ENCODE measurements at places on chromosomes 1 and 21. TPM values are rescaled to one million over a fixed set of nuclear protein-coding genes. Genes with fewer than 3 reads are reported as not detected.

DNA sequence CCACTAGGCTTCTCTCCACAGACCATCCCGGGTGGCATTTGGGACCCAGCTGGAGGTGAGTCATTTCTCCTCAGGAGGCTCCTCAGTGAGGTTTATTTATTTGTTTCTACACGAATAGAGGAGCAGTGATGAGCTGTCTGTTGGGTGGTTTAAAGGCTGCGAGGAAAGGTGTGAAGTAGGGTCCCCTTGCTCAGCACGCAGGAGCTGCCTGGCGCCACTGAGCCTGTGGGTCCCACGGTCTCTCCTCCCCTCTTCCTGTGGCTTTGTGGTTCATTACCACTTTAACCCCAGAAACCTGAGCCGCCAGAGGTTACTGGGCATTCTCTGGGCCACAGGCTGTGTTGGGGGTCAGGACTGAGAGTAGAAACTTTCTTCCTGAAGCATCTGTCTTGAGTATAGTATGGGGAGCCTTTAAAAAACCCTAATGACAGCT is 39.9 kb downstream of the IL6R start:
- no peak for DNase-seq

DNA sequence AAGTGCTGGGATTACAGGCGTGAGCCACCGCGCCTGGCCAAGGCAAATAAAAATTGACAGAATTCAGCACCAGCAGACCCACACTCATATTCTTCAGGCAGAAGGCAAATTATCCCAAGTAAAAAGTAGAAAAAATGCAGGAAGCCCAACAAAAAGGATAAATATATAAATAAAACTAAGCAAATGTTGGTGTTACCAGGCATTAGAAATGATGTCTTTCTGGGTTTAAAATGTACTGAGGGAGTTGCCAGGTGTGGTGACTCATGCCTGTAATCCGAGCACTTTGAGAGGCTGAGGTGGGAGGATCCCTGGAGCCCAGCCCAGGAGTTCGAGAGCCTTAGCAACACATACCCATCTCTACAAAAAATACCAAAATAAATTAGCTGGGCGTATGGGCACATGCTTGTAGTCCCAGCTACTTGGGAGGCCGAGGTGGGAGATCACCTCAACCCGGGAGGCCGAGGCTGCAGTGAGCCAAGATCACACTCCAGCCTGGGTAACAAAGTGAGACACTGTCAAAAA is 6.3 kb downstream of the INTS11 start:
- no peak for DNase-seq

DNA sequence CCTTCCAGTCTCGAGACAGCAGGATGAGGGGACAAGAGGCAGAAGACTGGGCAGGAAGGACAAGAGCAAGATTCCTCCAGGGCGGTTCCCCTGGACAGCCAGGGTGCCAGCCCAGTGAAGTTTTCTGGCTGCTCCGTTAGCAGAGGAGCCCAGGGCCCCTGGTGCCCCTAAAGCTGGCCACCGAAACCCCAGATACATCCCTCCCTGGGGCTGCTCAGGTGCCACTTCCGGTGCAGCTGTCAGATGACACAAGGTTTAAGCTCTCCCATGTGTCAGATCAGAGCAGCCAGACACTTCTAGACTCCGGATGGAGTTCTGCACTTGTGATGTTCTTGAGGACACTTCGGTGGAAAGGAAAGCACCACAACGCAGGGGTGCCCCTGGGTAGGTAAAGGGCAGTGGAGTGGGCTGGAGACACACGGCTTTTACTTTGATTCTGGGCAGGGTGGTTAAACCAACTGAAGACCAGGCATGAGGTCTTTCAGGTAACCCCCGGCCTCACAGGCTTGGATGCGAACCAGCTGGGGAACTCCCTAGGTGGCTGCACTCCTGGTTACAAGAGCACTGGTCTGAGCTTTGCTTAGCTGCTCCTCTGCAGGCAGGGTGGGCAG is 85.7 kb downstream of the ITPKB start:
- DNase-seq, result no peak

DNA sequence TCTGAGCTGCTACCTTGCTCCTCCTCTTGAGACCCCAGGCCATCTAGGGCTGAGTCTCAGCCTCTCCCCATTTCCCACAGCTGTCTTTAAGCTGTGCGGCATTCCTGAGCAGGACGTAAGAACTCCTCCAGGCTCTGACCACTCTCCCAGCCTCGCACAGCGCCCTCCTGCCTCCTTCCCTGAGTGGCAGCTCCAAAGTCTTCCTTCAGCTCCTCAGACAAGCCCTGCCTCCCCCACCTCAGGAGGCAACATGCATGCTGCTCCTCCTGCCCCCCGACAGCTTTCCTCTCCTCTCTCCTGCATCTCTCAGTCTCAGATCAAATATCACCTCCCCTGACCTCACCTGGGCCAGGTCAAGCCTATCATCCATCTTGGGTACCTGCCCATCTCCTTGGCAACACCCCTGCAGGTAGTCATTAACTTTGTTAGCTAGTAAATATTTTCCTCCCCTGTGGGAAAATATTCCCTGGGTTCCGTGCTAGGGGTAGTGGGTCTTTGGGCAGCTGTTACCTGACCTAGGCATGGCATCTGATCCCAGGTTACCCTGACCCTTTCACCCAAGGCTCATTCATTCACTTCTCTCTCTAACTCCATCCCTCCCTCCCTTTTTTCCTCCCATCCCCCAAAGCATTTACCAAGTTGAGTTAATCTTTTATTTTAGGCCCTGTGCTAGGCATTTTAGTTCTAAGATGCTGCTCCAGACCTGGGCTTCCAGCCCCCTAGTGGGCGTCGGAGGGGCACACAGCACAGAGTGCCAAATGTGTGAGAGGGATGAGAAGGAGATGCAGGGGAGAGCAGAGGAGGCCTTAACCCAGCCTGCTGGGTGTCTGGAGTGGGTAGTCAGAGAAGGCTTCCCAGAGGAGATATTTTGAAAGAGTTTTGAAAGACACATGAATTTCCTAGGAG is 419.9 kb downstream of the PTPRU start:
- no peak for DNase-seq

DNA sequence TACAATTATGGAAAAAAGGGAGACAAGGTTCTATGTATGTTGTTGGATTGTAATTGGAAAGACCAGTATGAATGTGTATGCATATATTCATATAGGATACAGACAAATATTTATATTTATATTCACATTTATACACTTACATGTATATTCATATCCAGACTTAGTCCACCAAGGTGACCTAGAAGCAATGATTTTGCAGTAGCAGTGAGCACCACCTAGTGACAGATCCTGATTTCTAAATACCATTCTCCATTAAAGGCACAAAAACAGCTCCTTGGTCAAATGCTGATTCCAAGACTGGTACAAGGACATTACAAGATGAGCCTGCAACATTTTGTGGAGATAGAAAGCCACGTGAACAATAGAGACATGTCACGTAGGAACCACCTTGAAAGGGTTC is 153.4 kb downstream of the SDCCAG8 start:
- DNase-seq, result no peak

GRCh38 chr1:199837321-199837720 is 190.2 kb upstream of the NR5A2 start:
- no peak for DNase-seq

Gene HUNK
- polyA plus RNA-seq, result 0.17 TPM

Gene EXO1
- 0.44 TPM for polyA plus RNA-seq

Gene LCE2A
- not detected for polyA plus RNA-seq

Gene TCHH
- polyA plus RNA-seq, result 0.09 TPM

Gene LCE1B
- not detected for polyA plus RNA-seq

Gene H3-3A
- polyA plus RNA-seq, result 190 TPM

Gene NTPCR
- polyA plus RNA-seq, result 37.2 TPM

Data from liver (tissue), 10 donors.